ENCODE measurements at places on chromosomes 6 and 20.
A peak's percentile ranks its signal among the peaks of the same experiment; 100 is the strongest.

DNA sequence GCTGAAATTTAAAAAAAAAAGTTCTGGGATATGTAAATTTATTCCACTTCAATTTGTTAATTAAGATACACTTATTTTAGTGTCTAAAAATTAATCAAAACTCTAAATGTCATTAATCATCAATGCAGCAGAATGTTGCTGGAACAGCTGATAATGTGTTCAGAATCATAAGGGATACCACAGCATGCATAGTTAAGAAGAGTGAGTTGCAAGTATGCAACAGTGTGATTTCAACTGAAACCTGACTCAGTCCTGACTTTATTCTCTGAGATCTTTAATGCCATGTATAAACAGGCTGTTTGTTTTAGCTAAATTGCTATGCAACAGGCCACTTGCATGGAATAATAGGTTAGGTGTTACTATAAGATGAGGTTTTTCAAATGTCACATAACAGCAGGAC lies 1.4 kb downstream of the GRIK2 start:
- no peak for DNase-seq

GRCh38 chr20:19212469-19212815 lies at the start of gene SLC24A3:
TSS of gene SLC24A3 (plus strand) at chr20:19212642.
- no peak for DNase-seq

DNA sequence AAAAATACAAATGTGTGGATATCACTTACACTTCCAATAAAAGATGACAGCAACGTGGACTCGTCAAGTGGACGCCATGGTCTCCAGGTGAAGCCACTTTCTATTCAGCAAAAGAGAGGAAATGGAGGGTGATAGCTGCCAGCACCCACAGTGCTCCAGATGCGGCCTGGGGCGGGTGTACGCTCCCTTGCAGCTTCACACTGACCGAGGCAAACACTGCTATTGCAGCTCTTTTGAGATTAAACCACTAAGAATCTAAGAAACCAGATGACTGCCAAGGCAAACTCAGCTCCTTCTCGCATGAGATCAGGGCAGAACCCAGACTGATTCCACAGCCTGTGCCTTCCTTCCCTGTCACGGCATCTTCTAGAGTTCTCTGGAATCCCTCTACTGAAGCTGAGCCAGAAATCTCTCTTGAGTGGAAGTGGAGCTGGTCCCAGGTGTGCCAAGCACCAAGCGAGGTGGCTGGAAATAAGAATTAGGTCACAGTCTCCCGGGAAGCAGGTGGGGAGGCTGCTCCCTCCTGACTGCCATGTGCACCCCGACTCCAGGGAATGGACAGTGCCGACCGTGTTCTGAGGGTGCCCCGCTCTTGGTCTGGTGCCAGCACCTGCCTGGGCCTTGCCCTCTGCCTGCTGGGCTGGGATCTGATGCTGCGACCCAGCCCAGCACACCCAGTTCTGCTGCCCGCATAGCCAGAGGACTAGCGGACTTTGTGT lies 90.1 kb upstream of the AFDN start:
- no peak for DNase-seq

DNA sequence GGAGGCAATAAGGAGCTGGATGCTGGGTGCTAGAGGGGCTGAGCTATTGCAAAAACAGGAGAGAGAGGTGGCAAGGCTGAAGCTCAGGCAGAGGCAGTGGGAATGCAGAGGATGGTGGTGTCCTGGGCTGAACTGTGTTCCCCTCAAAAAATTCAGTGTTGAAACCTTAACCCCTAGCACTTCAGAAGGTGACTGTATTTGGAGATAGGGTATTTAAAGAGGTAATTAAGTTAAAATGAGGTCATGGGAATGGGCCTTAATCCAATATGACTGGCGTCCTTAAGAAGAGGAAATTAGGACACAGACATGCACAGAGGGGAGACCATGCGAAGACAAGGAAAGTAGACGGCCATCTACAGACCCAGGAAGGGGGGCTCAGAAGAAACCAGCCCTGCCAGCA lies 11.5 kb upstream of the MMP9 start:
- DNase-seq = no peak

DNA sequence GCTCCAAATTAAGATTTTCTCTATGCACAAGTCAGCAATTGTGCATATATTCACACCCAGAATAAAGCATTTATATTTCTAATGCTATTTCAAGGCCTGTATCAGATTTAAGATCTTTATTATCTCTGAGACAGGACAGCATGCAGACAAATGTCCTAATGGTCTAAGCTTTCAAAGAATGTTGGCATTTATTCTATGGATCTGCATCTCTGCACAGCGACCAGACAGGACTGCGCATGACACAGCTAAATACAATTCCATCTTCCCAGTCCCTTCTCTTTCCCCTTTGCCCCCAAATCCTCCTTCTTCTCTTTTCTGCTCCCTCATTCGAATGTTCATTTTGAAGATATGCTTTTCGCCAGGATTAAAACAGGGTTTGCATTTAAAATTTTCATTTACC lies 478.5 kb downstream of the PKHD1 start:
- no peak for DNase-seq

DNA sequence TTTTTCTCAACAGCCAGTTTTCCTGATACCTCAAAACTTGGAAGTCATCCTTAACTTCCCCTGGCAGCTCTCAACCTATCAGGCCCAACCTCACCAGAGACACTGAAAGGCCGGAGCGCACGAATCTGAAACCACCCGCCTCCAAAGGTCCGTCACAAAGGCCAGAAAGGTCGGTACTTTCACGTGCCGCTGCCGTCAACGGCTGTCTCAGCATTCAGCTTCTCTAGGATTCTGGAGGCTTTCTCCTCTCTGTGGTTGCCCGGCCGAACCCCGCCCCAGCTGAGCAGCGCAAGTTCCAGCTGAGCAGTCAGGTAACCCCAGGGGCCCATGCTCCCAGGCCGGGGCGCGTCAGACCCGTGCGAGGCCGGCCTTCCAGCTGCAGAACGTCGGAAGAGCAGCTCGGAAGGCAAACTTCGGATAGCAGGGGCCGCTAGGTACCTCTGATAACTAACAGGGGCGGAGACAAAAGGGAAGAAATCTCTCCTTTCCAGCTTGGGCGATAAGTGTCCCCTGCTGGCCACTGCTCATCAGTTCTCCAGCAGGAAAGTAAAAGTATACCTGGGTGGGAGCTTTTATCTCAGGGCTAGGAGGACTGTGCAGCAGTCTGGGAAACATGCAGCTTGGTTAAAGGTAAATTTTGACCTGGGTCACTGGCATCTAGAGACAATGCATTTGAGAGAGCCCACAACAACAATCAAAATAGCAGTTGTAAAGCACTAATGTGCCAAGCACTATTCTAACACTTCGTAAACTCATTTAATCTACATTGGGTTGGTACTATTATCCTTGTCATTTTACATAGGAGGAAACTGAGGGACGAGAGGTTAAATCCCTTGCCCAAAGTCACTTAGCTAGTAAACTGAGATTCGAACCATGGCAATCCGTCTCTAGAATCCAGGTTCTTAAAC lies 16.1 kb downstream of the ZSCAN12 start:
- DNase-seq = no peak

DNA sequence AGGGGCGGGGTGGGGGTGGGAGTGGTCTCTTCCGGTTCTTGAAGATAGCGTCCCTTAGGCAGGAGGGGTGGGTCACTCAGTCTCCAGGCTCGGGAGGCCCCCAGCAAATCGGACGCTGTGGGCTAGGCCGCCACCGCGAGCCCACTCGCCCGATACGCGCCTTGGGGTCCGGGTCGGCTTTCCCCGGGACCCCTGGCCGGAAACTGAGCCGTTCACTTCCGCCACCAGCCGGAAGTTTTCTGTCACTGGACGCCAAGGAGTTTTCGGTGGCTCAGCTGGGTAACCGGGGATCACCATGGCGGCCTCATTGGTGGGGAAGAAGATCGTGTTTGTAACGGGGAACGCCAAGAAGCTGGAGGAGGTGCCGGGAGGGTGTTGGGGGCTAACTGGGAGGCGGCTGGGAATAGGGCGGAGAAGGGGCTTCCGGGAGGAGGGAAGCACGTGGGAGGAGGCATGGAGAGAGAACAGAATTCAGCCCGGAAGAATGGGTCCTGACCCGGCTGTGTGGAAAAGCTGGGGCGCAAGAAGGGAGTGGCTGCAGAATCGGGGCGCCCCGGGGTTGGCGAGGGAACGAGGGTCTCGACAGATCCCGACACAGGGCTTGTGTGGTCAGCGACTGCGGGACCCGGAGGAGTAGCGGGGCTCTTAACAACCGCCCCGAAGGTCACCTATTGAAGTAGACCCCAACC lies at the start of gene ITPA:
Gene ITPA, plus strand, starts transcription at position 242 of the 689 bp plus-strand sequence. Its CDS starts 54 bp downstream, at position 296.
- peak; percentile 43 for DNase-seq

DNA sequence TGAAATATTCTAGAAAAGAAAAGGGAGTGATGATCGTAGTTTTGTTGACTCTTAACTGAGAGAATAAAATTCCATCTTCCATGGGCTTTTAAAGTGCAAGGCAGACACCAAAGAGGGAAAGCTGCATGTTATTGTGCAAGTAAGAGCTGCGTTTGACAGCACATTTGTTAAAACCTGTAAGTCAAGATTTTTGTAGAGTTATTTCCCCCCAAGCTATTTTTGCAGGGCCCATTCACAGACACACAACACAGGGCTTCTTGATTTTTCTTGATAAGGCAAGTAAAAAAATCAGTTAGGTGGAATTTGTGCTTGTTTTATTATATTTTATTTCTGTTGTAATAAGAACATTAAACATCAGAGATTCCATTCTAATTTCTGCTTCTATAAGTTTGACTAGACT lies 13.8 kb downstream of the CFAP206 start:
- no peak for DNase-seq

GRCh38 chr6:7726416-7727085 lies 652 bp downstream of the BMP6 start:
- DNase-seq = no peak

GRCh38 chr6:39932386-39932910 lies 1.8 kb downstream of the MOCS1 start:
- no peak for DNase-seq

- no peak for DNase-seq
Measured at GRCh38 chr6:113047932-113048331, 700.8 kb downstream of the RFPL4B start.

- DNase-seq = no peak
Measured at GRCh38 chr6:38783443-38784228, 68.5 kb downstream of the DNAH8 start.

- DNase-seq = no peak
Measured at GRCh38 chr6:125124049-125124669, 29.4 kb upstream of the TPD52L1 start.

DNA sequence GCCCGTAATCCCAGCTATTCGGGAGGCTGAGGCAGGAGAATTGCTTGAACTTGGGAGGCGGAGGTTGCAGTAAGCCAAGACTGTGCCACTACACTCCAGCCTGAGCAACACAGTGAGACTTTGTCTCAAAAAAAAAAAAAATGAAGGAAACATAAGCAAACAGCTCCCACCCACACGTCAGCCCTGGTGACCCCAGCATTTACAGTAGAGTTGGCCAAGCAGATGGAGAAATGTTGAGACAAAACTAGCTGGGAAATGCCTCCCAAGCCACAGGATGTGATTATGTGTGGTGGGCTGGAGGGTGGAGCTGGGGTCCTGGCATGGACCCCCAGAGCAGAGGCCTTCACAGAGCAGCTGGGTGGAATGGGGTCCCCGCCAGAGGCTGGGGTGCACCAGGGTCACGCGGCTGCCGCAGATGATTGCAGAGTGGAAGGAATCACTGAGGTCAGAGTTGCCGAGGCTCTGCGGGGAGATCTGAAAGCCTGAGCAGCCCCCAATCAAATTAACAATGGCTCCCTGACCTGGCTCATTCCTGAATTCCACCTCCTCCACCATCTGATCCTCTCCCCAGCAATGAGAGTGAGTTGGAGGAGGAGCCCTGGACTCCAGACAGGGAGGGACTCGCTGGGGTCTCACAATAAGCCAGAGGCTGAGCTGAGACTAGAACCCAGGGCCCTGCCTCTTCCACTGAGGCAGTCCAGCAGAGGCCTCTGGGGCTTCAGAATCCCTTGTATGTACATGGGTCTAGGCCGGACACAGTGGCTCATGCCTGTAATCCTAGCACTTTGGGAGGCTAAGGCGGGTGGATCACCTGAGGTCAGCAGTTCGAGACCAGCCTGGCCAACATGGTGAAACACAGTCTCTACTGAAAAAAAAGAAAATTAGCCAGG lies 34.7 kb upstream of the TGM2 start:
- no peak for DNase-seq

DNA sequence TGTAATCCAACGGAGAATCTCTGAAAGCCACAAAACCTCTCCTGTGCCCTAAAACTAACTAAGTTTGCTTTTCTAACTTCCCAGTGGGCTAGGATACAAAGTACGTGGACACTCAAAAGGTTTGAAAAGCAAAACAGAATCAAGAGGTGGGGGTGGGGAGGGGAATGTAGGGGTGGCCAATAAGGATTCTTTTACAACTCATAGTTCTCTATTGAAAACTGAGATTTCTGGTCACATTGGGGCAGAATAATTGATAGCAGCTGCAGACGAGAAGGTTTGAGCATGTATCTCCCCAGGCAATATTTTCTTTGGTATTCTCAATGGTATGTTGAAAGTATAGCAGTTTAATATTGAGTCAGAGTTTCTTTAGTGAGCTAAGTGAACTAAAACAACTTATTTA lies 376.7 kb upstream of the CITED2 start:
- DNase-seq = no peak

GRCh38 chr6:125232466-125232865 lies 69.3 kb downstream of the HDDC2 start:
- DNase-seq = no peak

DNA sequence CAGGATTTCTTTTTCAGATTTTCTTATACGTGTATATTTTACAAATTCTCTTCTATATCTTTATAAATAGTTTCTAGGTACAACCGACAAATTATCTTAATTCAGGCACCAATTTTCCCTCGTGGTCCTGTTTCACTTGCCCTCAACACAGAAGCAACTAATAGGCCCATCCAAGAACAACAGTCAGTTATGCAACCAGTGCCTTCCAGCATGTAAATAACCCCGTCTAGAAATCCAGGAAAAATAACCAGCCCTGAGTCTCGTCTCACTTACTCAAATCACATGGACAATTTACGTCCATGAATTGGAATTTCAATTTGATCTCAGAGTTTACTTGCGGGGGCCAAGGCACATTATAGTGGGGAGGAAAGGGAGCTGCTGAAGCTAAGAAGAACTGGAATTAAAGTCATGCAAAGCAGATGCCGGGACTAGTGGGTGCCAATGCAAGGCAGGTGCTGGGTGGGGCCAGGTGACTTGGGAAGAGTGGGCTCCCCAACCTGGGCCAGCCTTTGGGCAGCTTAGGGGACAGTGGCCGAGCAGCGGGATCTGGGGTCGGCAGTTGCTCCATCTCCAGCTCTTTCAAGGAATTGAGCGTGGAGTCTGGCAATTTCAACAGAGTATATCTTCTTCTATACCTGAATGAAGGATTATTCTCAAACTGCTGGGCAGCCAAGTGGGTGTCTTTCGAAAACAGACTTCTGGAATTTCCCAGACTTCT lies 121.7 kb downstream of the EDN3 start:
- no peak for DNase-seq

Data from stimulated activated CD4-positive, alpha-beta T cell treated with anti-CD3 and anti-CD28 coated beads, Interleukin-15, amount 100 ng/mL, for 1 hour (primary cell).